ENCODE measurements at places on chromosomes 2 and 18.

DNA sequence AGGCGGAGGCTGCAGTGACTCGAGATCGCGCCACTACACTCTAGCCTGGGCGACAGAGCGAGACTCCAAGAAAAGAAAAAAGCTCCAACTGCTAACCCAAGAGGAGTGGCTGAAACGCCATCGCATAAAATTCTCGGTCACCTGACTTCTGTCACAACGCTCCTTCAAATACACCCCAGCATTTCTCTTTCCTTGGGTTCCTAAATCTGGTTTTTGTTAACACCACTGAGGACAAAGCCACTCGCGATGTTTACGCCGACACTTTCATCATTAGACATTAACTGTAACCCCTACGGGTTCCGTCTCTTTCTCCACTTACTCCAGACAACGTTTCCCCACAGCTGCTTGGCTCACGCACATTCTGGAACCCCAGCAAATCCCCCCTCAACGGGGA lies 679 bp downstream of the CLK1 start:
- no peak for DNase-seq

GRCh38 chr2:64792300-64792699 lies 138.6 kb upstream of the SERTAD2 start:
- no peak for DNase-seq

DNA sequence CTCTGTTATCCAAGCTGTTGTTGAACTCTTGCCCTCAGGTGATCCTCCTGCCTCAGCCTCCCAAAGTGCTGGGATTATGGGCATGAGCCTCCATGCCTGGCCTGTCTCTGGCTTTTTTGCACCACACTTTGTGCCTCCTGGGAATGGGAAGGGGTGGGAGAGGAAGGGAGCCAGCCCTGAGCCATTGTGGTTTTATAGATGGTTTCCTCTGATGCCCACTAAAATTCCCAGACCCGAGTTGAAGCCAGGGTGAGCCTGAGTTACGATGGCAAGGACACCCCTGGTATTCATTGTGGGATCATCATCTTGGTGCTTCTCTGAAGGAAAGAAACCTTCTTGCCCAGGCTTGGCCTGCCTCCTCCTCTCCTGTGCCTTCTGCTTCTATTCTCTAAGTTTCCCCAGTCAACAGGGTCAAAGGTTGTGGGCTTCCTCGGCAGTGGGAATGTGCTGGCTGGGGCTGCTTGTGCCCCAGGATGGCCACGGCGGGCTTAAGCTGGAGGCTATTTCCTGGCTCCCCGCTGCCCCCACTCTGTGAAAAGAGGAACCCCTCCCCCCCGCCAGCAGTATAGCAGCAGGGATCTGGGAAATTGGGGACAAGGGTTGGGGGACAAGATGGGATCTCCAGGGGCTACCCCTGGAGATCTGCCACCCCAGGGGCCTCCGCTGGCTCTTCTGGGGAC lies 106.2 kb downstream of the STPG4 start:
- no peak for DNase-seq

GRCh38 chr2:25570161-25570845 lies 103.1 kb downstream of the DTNB start:
- no peak for DNase-seq

DNA sequence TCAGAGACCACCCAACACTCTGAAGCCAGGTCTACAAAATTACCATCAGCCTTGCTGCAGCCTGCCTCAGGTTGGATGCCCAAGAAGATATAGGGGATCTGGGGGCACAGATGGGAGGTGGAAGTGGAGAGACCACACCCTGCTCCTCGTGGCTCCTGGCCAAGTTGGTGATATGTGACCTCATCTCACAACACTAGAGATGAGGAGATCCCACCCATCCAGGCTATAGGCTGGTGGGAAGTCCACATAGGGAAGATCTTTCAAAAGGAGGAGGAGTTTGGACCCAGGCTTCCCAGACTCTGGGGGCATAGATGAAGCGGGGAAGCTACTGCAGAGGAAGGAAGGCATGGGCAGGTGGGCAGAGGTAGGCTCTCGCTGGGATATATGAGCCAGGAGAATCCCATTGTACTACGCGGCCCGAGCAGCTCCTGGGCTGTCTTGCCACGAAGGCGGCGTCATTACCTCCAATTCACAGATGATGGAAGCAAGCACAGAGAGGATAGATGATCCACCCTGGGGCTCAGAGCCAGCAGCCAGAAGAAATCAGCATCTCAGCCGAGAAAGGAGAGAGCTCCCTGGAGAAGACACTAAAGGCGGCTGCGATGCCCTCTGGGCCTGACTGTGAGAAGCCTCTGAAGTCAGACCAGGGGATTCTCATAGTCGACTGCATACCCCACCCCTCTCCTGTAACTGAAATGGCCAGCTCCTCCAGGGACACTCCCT lies 96.0 kb downstream of the RHOB start:
- DNase-seq: no peak
